ENCODE measurements at places on chromosomes 3 and 15.

- no peak for DNase-seq
Observed at GRCh38 chr3:177596816-177597271, 399.6 kb upstream of the TBL1XR1 start.

DNA sequence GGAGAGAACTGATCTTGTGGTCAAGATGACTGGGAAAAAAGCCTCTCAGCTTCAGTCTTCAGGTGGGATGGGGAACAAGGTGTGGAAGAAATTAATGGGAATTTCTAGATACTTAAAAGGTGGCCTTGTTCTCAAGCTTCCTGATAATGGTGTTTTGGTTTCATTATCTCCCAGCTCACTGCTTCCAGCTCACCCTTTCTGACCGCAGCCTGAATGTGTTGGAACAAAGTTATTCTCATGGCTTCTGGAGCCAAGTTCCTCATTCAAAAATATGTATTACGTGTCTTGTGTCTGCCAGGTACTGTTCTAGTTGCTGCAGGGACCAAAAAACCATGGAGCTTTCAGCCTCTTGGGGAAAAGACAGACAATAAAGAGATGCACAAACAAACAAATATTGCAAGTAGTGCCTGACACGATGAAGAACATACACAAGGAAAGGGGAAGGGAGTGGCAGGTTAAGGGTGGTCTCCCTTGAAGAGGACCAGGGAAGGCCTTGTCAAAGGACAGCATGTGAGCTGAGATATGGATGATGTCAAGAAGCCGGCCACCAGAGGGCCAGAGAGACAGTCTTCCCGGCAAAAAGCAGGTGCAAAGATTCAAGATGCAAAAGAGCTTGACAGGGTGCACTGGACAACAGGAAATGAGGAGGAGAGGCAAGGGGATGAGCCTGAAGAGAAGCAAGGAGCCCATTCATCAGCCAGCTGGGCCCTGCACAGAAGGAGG, 35.5 kb downstream of the ARRDC4 start:
- DNase-seq: no peak

- DNase-seq: no peak
Observed at GRCh38 chr3:43231276-43232000, 54.9 kb upstream of the SNRK start.

GRCh38 chr3:49655731-49656285, 18.3 kb upstream of the APEH start:
- no peak for DNase-seq

DNA sequence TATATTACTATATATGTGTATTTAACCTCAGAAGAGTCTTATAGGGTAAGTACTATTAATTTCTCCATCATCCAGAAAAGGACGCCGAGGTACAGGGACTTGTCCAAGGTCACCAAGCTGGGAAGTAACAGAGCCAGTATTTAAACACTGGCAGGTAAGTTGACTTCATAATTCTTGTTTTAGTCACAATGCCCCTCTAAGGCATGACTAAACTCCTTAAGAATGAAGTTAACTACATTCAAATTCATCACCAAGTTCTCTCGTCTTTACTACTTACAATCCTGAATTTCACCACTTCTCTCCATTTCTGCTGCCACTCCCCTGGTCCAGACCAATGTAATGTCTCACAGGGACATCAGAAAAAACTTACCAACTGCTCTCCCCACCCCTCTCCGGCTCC, 312.1 kb downstream of the GRM7 start:
- no peak for DNase-seq

DNA sequence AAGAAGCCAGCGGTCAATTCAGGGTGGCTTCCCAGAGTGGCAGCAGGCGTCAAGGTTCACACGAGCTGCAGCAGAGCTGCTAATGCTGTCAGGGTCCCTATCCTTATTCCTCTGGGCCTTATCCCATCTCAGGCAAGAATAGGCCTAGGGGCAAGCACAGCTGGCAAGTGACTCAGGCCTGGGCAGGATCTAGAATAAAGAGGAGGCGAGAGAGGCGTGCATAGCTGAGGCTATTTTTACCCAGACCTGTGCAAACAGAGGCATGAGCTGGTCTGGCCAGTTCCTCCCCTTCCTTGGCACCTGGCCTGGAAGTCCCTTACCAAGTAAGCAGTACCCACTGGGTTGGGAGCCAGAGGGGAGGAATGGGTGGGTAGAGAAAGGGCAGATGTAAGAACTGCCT, 12.2 kb upstream of the VIPR1 start:
- DNase-seq: no peak

GRCh38 chr3:124935264-124935663, 713 bp upstream of the MUC13 start:
- DNase-seq: no peak

DNA sequence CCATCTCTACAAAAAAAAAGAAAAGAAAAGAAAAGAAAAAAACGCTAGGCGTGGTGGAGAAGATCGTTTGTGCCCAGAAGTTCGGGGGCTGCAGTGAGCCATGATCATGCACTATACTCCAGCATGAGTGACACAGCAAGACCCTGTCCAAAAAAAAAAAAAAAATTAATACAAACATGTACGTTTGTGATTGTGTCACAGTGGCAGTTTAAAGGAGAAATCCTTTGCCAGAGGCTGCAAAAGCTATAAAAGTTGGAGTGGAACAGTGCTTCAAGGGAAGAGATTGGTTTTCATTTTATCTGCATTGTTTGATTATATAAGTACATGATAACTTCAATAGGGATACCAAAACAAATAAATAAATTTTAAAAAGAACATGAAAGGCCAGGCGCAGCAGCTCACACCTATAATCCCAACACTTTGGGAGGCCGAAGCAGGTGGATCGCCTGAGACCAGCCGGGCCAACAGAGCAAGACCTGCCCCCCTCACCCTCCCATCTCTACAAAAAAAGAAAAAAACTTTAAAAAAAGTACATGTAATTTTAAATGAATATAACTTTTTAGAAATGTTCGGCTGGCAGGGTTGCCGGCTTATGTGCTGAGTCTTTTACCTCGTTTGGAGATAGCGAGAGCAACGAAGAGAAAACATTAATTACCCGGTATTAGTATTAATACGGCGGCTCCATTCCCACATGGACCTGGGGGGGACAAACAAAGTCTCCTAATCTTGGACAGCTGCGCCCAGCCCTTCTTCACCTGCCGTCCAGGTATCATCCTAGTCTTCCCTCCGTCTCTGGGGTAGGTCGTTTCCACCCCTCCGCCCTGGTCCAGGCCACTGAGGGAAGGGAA, 573 bp upstream of the DIS3L start:
- DNase-seq: no peak

DNA sequence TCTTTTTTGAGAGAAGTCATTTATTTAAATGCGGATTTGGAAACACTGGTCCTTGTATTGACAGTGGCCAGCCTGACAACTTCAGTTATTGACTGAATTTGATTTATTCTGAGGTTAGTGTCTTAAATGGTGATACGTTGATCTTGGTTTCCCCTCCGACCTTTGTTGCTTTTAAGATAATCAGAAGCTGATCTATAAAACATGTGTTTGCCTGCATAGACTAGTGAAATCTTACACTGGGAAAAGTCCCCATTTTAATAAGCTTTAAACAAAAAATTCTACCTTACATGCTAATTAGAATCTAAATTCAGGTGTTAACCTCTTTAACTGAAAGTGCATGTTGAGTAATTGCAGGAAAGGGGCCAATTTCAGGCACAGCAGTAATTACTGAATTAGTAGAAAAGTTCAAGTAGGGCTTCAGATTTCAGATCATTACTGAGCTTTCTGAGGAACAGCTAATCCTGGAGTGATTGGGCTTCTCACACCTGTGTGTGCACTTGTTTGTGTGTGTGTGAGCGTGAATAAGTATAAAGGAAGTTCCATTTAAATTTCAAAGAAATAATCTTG, 221.4 kb downstream of the SOX2 start:
- no peak for DNase-seq

GRCh38 chr3:49566312-49566711, 12.0 kb downstream of the BSN start:
- DNase-seq: no peak

DNA sequence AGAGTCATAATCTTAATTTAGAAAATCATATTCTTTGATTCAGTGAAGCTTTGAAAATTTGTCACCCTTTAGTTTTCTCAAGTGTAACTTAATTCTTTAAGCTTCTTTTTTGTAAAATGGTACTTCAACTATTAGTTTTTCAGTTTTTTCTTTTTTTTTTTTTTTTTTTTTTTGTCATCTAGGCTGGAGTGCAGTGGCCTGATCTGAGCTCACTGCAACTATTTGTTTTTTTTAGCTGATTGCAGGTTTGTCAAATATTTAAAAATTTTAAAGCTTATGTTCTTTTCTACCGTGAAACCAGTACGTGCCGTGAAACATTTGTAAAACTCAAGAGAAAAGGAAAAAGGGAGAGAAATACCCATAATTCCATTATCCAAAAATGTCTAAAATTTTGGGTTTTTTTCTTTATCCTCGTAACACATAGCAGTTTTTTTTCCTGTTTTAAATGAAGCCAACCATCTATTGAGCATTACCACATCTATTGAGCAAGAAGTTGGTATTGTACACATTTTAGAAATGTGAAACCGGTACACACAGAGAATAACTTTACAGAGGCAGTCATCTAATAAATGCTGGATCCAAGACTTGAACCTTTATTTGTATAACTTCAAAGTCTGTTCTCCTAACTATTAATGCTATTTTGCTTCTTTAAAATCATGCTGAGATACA, 25.7 kb downstream of the ECT2 start:
- DNase-seq: no peak

GRCh38 chr3:25021816-25022215, 406.2 kb upstream of the RARB start:
- DNase-seq: no peak

DNA sequence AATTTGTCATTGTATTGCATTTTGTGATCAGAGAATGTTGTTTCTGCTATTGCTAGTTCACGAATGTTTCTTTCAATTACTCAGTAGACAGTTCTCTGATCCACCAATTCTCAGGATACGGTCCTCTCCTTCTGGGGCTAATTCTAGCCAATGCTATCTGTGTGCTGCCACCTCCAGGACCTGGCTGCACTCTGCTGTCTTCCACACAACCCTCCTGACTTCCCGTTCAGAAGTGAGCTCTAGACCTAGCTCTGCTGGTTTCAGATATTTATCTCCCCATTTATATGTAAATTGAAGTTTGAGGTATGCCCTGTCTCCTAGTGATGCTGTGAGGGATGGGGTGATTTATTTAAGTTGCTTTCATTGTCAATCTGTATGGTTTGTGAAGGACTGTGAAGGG, 21.7 kb upstream of the UBL7 start:
- no peak for DNase-seq

GRCh38 chr3:43161684-43162229, 55.9 kb upstream of the POMGNT2 start:
- DNase-seq: no peak

DNA sequence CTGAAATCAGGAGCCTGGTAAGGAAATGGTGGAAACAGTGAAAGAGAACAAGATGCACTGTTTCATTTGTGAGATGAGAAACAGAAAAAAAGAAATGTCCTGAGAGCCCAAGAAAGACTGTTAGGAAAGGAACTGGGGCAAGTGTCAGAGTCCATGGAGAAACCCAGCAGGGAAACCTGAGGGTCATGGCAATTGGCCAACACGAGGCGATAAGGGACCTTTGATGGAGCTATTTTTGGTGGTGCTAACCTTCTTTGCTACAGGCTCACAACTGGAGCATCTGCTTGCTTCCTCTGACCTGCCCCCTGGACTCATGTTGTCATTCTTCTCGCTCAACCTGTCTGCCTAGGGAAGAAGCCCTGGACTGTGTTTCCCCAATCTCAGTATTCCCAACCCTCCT, 4.2 kb upstream of the TMEM41A start:
- DNase-seq: no peak

DNA sequence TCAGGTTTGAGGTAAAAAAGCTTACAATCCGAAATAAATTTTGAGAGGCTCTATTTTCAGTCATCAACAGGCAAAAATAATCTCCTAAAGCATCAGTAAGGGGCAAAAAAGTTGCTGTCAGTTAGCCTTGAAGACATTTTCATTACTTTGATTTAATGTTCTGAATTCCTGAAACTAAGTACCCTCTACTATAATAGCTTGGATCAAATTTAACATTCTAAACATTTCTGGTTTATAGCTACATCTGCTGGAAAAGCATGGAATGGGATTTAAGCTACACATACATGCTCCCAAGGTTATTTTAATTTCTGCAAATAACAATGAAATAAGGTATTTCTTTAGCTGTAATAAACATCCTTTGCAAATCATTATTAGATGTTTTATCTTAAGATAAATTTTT, 245.4 kb downstream of the ULK4 start:
- no peak for DNase-seq

GRCh38 chr3:188154809-188155574, 1.0 kb downstream of the LPP start:
- DNase-seq: no peak

DNA sequence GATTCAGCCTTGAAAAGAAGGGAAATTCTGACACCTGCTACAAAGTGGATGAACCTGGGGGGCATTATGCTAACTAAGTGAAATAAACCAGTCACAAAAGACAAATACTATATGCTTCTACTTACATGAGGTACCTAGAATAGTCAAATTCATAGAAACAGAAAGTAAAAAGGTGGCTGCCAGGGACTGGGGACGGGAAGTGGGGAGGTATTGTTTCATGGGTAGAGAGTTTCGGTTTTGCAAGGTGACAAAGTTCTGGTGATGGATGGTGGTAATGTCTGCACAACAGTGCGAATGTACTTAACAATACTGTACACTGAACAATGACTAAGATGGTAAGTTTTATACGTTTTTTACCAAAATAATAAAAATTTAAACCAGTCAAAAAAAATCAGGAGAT, 4.8 kb downstream of the IDH2 start:
- no peak for DNase-seq

- DNase-seq: no peak
Observed at GRCh38 chr15:62104401-62104800, 37.6 kb downstream of the C2CD4A start.

GRCh38 chr15:79900087-79900486, 3.3 kb upstream of the MTHFS start:
- DNase-seq: no peak

DNA sequence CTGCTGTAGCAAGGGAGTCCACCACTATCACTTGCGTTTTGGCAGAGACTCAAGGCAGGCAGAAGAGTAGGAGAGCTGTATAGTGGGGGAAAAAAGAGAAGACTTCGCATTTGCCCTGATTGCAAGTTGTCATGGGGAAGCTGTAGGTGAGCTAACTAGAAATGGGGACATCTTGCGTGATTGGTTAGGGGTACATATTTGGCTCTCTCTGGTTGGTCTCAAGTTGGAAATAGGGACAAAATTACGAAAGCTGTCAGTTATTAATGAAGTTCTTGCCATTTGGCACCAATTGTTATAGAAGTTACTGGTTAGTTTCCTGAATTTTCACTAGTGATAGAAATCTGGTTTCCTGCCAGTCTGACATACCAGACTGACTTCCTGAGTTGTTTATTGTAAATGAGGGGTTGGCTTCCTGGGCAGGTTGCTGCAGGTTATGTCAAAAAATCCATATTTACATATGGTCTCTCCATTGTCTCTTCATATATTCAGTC, 8.2 kb upstream of the SENP7 start:
- DNase-seq: no peak

DNA sequence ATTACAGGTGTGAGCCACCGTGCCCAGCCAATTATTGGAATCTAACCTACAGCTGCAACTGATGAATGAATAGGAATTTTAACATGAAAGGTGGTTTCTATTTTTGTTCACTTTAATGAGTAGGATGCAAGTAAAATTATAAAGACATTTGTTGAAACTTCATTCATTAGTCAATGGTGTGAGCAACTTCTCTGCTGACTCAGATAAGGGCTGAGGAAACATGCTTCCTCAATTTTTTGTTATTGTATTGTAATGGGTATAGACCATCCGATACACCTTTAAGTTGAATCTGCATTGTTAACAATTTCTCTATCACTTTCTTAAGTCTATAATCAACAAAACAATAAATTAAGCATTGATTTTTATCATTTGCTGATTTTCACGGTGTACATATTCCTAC, 127.8 kb downstream of the STAG1 start:
- no peak for DNase-seq

GRCh38 chr3:178785961-178786360, 249.7 kb downstream of the KCNMB2 start:
- DNase-seq: no peak

Data from fibroblast of skin of left quadriceps (primary cell).